ENCODE measurements at places on chromosomes 5 and 9.
A peak's percentile ranks its signal among the peaks of the same experiment; 100 is the strongest.

DNA sequence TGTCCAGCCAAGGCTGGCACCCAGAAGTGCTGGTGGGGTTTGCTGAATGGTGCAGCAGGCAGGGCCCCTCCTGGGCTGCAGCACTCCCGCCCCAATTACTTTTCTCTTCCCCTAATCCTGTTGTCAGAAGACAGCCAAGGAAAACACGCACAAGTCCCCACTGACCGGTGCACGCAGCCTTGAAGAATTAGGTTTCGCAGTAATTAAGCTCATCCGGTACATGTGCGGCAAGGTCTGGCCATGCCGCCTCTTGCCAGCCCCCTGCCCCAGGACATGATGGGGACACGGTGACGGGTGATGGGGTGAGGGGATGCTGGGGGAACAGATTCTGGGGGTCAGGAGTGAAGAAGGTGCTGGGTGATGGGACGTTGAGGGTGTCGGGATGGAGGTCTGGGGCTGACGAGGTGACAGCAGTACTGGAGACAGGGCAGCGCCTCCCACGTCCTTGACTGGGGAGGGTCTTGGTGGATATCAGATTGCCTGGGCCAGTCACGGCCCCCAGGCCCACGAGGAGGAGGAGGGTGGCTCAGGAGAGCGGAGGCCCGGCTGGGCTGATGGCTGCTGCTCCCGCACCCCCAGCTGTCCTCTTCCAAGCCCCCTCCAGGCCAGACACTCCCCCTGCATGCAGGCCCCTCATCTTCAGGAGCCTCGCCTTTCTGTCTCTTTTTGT, 34.9 kb downstream of the BARX1 start:
- no peak for DNase-seq

DNA sequence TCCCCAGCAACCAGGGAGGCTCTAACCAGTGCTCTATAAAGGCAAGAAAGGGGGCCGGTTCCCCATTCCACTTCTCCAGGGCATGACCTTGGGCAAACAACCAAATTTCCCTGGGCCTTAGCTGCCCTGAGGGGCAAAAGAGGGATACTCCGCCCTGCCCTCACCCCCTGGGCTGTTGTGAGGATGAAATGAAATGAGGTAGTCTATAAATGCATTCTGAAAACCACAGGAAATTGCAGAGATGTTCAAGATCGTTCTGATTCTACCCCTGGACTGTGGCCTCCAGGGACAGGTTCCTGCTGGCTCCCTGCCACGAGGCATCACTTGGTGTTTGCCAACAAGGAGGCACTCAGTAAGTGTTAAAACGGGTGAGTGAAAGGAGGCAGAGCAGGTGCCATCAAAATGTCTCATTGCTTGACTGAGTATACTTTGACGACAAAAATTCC, 5.7 kb downstream of the RAPGEF1 start:
- DNase-seq = peak; percentile 58

- DNase-seq = no peak
These were observed 9.4 kb downstream of the ERAP2 start for GRCh38 chr5:96885518-96886338.

DNA sequence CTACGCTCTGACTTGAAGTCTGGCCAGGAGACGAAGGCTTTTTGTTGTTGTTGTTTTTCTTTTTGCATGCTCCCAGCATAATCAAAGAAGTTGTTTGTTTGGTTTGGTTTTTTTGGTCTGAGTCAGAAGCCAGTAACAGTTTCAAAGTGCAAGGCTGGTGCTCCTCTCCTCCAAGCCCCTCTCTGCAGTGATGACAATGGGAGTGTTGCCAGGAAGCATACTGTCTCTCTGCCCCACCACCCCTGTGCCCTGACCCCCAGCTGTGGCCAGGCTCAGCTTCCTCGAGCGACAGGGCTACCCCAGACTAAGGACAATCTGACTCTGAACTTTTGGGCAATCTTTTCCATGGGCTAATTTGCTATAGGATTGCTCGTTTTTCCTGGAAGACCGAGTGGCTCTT, 173.8 kb upstream of the PITX1 start:
- DNase-seq = no peak

All from HT1080 (cell line).